Right ventricle myocardium inferior (tissue), 1 donor: ENCODE measurements at places on chromosomes 2 and 18. TPM values are rescaled to one million over a fixed set of nuclear protein-coding genes. Genes with fewer than 3 reads are reported as not detected.
A peak's percentile ranks its signal among the peaks of the same experiment; 100 is the strongest.

The FOXI3 gene
- total RNA-seq = not detected

The NCKAP5 gene
- 4.3 TPM for total RNA-seq

The FEV gene
- not detected for total RNA-seq

The TBR1 gene
- total RNA-seq = not detected

DNA sequence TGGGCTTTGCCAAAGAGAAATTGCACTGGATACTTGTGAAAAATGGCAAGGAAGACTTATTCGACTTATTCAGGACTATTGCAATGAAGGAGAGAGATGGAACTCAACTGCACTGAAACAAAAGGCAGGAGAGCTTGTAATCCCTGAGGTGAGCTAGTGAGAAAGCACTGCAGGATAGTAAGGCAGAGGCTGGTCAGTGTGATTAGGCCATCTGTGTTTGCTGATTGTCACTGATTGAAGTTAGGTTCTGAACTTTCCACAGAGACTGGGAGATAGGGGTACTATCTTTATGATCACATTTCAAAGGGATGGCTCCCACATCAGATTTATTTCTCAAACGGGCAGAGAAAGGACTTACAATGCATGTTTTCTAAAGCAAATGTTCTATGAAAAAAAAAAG lies 82.9 kb downstream of the SERPINB8 start:
- DNase-seq = no peak

GRCh38 chr2:242060212-242060835 lies 190.8 kb downstream of the RTP5 start:
- DNase-seq = no peak

DNA sequence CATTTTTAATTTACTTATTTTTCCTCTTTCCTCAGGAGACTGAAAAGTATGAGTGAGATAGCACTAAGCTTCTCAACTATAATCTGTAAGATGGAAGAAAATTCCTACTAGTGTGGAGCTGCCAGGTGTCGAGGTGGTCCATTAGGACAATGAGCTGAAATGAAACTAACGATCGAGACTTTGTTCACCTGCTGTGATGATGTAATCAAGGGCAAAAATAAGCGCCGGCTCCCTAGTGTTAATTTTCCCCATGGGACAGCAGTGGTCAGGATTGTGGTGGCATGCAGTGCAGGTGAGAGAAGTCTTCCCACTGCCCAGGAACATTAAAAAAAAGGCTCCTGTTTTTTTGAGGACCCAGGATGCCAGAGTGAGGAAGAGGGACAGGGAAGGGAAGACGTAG lies 859.1 kb upstream of the GCFC2 start:
- DNase-seq = no peak

GRCh38 chr2:63780518-63781155 lies 61.1 kb upstream of the UGP2 start:
- DNase-seq = no peak

GRCh38 chr18:11752116-11752911 lies 63.2 kb downstream of the GNAL start:
- DNase-seq = no peak

DNA sequence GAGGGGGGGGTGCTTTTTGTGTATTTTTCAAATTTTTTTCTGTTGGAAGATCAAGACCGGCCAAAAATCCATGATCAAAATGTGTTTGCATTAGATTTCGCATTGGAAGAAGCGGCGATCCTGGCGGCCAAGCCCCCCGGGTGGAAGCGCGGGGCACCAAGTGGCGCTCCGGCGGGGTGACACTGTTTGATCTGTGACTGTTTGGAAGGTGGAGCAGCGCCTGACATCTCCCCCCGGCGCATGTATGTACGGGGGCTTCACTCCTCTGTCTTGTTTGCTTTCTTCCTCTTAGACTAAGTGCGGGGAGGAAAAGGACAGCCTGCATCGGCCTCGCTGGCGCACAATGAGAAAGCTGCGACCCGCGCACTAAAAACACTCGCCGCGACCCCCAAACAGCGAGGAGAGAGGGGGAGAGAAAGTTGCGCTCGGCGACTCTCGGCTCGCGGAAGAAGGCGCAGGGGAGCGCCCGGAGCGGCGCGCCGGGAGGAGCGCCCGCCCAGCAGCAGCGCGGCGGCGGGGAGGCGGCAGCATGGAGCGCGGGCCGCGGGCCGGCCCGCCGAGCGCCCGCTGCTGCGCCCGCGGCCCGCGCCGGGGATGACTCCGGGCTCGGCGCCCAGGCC lies 515 bp downstream of the TSHZ1 start:
- no peak for DNase-seq

GRCh38 chr2:178005756-178006155 lies 66.8 kb downstream of the PDE11A start:
- no peak for DNase-seq

DNA sequence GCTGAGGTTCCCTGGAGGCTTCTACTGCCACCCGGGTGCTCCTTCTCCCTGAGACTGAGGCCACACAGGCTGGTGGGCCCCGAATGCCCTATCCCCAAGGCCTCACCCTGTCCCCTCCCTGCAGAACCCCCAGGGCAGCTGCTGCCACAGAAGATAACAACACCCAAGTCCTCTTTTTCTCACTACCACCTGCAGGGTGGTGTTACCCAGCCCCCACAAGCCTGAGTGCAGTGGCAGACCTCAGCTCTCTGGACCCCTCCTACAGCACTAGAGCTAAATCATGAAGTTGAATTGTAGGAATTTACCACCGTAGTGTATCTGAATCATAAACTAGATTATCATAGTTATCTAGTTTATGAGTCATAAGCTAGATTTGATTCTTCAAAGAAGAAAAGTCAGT lies 7.3 kb upstream of the CENPA start:
- no peak for DNase-seq

- peak; percentile 59 for DNase-seq
Observed at GRCh38 chr2:174337337-174338146, 2.8 kb downstream of the SP9 start.

DNA sequence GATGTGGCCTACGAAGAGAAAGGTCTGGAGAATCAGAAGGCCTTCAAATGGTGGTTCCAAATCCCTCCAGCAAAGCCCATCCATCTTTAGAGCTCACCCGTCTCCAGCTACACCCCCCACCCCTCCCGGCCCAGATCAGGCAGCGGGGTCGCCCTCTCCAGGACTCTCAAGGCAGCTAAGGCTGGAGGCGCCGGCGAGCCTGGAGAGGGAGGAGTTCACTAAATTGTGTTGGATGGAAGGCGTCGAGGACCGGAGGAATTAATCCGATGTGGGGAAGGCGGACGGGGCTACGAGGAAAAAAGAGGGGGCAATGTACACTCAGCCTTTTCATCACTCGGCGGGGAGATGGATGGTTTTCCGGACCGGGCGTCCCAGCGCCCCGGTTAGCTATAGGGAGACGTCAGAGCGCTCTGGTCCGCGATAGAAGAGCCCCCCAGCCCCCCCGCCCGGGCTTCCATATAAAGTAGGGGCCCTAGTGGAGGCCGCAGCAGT lies at the start of gene GRP:
TSS of gene GRP (plus strand) at position 487 of the 492 bp plus-strand sequence. CDS start 108 bp downstream, outside the sequence.
- no peak for DNase-seq

DNA sequence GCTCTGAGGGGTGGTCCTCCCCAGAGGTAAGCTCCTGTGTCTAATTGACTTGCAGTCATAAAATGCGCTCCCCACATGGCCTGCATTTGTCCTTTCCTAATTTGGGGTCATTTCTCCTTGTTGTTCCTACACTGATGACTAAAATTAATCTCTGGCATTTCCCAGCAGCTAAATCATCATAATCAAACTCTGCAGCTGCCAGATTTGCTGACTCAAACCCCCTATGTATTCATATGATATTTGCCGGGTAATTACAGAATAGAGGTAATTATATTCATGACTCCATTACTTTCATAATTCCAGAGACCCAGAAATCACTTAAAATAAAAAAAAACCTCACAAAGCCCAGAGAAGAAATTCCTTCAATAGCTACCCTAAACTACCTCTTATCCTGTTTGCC lies 331.4 kb upstream of the KLHL29 start:
- no peak for DNase-seq

GRCh38 chr2:220191737-220192136 lies 564.3 kb downstream of the SLC4A3 start:
- no peak for DNase-seq

GRCh38 chr2:238462782-238463396 lies 36.2 kb downstream of the ASB1 start:
- DNase-seq = no peak

DNA sequence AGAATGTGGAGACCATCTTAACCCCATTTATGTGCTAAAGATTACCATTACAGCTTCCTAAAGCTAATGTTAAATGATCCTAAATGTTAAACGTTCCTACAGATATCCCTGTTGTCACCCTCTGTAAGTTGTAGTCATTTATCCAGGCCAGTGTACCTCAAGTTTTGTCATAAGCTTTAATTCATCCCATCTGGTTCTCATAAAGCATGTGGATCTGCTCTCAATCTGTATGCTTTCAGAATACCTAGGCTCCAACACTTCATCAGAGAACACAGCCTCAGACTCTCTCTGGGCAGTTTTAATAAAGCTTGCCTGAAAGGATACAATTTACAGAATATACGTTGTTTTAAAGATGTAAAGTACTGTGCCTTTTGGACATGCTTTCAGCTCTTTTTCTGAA lies 4.2 kb upstream of the CCDC178 start:
- no peak for DNase-seq

GRCh38 chr2:235105821-235106359 lies 154.1 kb downstream of the SH3BP4 start:
- DNase-seq = no peak

DNA sequence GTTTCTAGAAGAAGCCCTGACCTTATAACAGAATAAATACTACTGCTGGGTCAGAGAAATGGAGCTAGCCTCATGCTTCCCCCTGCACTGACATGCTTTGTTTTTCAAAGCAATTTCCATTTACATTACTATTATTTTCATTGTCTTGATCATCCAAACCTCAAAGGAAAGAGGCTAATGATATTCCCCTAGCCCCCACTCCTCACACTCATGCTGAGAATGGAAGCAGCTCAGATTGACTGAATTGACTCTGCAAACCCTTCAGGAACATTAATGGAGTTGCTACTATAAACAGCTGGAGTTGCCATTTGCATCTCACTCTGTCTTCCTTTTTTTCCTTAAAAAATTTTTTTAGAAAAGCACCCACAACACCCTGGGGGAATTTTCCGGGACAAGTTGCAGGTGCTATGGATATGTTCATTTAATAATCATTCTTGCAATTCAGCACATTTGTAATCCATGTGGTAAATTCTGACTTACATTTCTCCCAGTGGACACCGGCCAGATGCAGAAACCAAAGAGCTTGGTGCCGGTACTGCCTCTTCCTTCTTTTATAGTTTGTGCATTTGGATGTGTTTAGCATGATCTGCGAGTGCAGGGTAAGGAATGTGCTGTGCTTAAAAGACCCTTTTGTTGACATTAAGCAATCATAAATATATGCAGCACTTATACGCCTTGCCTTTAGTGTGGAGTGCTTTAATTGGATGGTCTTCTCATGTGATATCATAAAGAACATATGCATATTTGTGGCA lies 103.3 kb upstream of the OSR1 start:
- DNase-seq = no peak

DNA sequence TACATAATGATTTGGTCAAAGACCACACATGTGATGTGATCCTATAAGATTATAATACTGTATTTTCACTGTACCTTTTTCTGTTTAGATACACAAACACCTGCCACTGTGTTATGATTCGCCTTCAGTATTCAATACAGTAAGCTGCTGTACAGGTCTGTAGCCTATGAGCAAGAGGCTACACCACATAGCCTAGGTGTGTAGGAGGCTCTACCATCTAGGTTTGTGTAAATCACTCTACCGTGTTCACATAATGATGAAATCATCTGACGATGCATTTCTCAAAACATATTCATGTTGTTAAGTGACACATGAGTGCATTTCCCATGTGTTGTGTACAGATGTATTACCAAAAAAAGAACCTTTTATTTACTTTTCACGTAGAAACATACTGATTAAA lies 74.5 kb downstream of the USP40 start:
- no peak for DNase-seq

DNA sequence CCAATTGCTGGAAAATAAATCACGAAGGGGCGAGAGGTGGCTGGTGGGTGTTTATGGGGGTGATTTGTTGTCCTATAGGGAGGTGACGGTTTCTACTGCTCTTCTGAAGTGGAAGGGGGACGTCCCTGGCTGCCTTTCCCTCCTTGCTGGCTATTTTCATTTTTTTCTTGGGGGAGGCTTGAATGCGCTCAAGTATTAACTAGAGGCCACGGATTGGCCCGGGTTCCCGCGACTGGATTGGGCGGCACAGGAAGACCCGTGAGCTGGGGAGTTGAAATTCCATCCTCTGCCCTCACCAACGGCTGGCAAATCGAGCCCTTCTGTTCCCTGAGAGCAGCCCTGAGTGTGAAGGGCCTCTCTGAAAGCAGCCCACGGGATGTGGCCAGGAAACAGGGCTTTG lies 176.5 kb upstream of the SPRED2 start:
- DNase-seq = no peak

DNA sequence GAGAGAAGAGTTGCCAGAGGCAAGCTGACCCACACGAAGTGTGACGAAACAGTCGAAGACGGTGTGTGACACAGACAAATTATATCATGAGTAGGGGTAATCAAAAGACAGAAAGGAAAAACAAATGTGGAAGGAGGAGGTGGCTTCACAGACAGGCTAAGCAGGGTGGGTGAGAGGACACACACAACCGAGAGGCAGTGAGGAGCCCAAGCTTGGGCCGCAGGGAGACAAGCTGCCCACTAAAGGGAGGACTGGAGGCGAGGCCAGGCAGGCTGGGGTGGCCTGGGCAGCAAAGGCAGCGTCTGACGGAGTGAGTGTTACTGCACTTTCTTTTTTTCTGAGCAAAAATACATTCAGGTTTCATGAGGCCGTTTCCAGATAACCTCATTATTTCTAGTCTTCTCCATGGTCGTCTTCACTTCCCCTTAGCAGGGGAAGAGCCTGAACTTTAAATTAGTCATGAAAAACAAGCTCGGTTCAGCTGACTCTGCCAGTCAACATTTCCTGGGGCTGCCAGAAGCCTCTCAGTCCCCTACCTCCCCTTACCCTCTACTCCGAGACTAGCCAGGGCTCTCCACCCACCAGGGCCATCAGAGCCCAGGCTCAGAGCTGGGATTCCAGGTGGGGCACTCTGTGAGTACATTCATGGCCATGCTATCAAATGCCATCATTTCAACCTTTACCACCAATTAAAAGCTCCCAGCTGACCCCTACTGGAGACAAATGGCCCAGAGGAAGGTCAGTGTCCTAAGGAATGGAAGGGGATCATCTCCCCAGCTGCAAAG lies 13.8 kb upstream of the ZFP36L2 start:
- DNase-seq = no peak

DNA sequence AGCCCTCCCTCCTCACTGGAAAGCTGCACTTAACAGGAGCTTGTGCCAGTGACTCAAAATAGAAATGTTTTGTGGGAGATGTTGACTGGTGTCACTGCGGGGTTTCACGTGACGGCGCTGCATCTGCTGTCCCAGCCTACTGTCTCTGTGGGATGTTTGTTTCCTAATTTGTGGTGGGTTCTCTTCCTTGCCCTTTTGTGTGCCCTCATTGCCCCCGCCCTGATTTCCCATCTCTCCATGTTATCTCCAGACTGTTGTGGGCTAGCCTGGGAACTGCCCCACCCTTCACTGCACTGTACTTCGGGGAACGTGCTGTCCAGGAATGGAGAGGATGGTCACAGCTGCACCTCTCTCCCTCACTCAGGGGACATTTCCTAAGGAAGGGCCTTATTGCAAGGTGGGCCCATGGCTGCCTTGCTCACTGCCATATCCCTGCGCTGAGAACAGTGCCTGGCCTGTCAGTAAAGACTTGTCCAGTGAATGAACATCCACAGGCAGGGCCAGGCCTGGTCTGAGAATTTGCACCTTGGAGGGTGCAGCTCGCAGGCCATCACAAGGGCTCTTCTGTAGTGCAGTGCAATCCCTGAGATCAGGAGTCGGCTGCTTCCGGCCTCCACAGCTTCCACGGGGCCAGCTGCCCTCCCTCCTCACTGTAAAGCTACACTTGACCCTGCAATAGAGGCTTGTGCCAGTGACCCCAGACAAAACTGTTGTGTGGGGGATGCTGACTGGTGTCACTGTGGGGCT lies 18.1 kb downstream of the ZAP70 start:
- DNase-seq = peak; percentile 41
